LHCN-M2 (cell line): ENCODE measurements at places on chromosomes 1 and 21.

- DNase-seq, result peak; percentile 71
Measured at GRCh38 chr21:35697321-35697808, 363.0 kb downstream of the SETD4 start.

DNA sequence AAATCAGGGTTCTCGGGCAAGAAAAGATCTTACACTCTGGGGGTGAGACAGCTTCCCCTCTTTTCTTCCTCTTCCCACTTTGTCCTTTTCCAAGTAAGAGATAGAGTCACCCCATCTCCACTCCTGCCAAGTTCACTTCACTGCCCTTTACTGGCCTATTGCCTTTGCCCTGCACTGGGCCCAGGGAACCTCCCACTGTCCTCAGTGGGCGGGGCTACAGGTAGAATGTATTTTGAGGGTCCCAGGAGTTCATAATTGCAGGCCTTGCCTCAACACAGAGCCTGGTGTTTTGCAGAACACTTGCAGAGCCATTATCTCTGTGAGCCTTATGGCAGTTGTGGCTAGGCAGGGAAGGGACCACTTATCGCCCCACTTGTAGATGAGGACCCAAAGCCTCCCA, 3.3 kb downstream of the AMPD2 start:
- no peak for DNase-seq

GRCh38 chr1:248739572-248740205, 15.9 kb downstream of the LYPD8 start:
- DNase-seq, result no peak

- DNase-seq, result no peak
Measured at GRCh38 chr1:208606959-208607358, 362.8 kb upstream of the PLXNA2 start.

GRCh38 chr1:209583408-209583807, at the start of gene CAMK1G:
TSS of gene CAMK1G (plus strand) at chr1:209583714. CDS start at chr1:209594984, 11,270 bp downstream.
- DNase-seq, result peak; percentile 38

GRCh38 chr1:117618450-117619122, 12.7 kb downstream of the TENT5C start:
- DNase-seq, result no peak

- no peak for DNase-seq
Measured at GRCh38 chr1:30704765-30705509, 18.4 kb downstream of the MATN1 start.

GRCh38 chr1:66750577-66750976, 1.7 kb upstream of the DYNLT5 start:
- no peak for DNase-seq

DNA sequence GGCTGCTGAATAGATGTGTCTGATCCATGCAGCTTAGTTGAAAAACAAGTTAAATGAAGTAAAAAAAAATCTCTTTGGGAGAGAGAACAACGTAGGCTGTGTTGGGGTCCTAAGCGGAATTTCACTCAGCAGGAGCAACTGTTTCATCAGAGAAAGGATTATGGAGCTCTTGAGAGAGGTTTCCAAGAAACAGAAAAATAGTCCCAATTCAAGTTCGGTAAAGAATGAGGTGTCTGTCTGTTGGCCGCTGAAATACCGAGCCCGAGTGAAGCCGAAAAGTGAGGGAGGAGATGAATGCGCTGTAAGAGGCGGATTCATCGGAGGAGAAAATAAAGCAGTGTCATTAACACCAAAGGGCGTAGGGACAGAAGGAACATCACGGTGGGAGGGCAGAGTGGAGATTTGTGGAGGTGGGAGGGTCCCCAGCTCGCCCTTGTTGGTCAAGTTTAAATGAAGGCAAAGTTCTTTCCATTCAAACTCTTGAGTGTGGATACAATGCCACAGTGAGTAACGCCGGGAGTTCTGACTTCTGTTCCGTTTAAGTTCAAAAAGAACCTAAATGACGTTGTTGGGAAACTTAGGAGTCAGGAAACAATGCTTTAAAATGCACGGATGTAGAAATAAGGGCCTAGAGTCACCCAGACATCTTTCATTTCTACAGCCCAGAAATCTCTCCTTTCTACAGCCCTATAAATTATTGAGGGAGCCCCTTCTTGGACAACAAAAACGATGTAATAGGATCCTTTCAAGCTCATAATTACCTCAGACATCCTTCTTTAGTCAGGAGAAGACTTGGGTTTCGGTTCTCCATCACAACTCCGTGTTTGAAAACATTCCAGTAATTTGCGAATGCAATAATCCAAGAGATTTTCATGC, 15.6 kb upstream of the SLC45A1 start:
- peak; percentile 78 for DNase-seq

GRCh38 chr1:93152835-93153234, 27.4 kb downstream of the TMED5 start:
- no peak for DNase-seq

GRCh38 chr1:30817077-30817438, 59.5 kb upstream of the LAPTM5 start:
- no peak for DNase-seq

- peak; percentile 85 for DNase-seq
Measured at GRCh38 chr1:72435025-72435424, 152.7 kb upstream of the NEGR1 start.

- no peak for DNase-seq
Measured at GRCh38 chr1:2556678-2557481, 709 bp downstream of the TNFRSF14 start.

- peak; percentile 35 for DNase-seq
Measured at GRCh38 chr1:91124989-91125417, 103.2 kb upstream of the ZNF644 start.

DNA sequence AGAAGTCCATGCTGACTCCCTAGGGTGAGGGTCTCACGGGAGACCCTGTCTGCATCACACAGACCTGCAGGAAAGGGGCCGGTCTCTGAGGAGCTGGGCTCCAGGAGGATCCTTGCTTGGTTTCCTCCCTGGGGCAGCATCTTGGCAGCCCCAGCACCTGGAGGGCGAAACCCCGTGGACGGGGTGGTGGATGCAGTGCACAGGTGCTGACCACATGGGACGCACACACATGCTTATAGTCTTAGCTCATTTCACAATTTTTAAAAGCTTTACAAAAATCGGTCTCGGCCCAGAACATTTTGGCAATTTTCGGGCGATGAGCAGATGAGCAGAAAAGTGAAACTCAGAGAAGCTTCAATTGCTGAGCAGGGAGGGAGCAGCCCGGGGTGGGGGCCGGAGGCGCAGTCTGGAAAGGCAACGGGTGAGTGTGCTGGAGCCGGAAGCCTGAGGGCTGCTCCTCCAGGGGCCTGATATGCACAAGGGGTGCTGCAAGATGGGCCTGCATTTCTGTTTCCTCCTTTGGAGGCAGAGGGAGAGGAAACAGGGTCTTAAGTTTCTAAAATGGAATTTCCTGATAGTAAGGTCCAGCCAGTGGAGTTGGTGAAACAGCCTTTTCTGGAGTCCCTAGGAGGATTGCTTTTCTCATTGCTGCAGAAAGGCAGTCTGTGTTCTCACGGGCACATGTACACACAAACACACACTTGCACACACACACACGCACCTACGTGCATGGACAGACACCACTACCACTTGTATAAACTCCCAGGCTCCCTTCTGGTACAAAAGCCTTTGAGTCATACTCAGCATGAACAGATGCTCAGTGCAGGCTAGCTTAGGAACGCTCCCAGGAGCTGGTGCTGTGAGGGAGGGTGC, 60.6 kb downstream of the SCCPDH start:
- peak; percentile 95 for DNase-seq

DNA sequence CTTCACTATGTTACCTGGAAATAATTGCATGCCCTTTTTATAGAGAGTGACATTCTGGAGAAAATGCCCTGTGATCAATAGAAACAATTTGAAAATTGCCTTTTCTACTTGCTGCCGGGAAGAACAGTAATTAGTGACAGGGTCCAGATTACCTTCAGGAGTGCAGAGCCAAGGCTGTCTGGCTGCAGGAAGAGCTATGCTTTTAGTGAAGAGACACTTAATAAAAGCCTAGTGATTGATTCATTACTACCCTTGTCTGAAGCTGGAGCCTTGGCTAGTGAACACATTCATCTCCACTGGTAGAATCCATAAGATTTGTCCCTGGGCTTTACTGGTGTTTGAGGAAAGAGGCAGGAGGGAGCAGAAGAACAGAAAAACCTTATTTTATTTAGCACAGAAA, 12.9 kb upstream of the DNASE2B start:
- DNase-seq, result no peak

- DNase-seq, result no peak
Measured at GRCh38 chr1:200410566-200410878, 686 bp upstream of the ZNF281 start.

- no peak for DNase-seq
Measured at GRCh38 chr1:91054780-91055481, 33.1 kb upstream of the ZNF644 start.
